ENCODE measurements at places on chromosomes 2 and 18.
A peak's percentile ranks its signal among the peaks of the same experiment; 100 is the strongest.

GRCh38 chr2:48852938-48853337 is 97.4 kb upstream of the LHCGR start:
- no peak for DNase-seq

DNA sequence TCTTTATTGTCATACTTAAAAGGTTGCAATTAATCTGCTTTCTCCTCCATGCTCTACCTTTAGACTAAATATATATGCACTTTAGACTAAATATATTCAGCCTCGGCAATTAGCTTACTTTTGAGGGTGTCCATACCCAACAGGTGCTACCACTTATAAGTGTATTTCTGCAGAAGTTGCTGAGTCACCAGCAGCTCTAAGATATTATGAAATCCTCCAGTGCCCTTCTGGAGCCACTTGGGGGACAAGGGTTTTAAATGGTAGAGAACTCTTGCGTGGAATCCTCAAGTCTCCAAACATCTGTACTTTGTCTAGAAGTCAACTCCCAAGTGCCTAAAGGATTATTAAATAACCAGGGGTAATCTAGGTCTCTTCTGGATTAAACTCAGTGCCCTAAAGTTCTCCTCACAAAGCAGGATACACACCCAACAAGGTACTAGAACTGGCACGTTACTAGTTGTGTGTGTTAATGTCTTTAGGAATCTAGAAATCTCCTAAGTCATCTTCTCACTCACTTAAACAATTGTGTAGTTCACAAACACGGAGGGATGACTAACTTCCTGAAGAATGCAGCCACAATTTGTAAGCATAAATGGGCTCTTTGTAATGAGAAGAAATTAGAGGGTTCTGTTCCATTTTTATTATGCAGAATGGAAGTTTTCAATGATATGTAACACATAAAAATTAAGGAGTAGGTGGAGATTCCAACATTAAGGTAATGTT is 159.7 kb downstream of the CD226 start:
- no peak for DNase-seq

DNA sequence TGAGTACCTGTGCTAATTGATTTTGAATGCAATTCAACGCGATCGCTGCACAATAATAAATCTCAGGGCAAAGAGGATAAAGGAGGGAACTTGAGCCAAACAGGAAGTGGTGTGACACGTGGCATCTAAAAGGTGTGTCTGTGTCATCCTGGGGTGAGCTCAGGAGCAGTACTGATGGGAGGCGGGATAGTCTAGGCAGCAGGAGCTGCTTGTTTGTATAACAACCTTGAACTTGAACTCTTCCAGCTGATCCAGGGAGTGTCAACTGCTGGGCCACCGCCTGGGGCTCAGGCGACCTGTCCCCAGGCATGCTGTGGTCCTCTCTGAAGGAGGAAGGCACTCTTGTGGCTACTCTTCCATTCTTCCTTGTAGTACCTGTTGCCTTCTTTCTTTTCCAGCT is 61.2 kb downstream of the BOD1L2 start:
- no peak for DNase-seq

- peak; percentile 48 for DNase-seq
Observed at GRCh38 chr2:71530641-71531332, 77.4 kb downstream of the DYSF start.

DNA sequence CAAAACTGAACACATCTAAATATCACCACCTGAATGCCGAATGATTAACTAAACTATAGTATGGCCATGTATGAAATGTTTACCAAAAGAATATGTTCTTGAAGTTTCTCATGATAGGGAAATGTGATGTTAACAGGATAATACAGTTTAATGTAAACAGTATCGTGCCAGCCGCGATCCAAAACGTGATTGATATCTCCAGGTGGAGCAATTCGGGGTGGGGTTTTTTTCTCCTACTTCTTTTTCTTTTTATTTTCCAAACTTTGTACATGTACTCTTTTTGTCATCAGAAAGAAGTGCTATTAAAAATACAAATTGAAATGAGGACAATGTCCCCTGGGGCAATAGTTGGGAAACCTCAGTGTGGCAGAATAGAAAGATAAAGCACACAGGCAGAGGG is 4.0 kb upstream of the BIN1 start:
- DNase-seq = no peak

DNA sequence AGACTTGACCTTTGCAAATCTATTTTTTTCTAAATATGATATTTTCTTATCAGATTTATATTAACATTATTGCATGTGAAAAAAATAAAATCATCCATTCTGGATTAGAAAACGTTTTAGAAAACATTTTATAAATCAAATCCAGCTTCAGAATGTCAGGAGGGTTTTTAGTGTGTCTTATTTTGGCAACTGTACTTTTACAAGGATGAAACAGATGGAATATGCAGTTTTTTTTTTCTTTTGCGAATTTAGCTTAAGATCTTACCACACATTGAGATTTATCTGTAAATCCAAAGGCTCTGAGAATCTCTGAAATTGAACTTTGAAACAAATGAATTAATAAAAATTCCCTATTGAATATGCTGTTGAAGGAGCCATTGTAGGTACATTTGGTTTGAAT is 36.7 kb downstream of the FAM171B start:
- DNase-seq = no peak

- DNase-seq = no peak
Observed at GRCh38 chr2:112605926-112606325, 21.5 kb downstream of the CHCHD5 start.

DNA sequence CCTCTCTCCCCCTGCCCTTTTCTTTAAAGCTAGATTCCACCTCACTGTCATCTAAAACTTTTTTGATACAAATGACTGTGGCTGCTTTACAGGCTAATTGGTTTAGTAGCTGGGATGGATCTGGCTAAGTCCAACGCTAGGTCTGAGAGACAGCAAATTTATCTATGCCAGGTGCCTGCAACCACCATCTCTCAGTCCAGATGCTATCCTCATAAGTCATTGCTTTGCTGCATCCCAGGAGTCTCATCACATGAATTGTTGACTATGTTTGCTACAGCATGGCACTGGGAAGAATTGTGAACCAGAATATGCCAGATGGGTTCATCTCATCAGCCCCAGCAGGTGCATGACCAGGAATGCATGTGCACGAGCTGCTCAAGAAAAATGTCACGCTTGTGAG is 100.0 kb upstream of the PID1 start:
- DNase-seq = no peak

DNA sequence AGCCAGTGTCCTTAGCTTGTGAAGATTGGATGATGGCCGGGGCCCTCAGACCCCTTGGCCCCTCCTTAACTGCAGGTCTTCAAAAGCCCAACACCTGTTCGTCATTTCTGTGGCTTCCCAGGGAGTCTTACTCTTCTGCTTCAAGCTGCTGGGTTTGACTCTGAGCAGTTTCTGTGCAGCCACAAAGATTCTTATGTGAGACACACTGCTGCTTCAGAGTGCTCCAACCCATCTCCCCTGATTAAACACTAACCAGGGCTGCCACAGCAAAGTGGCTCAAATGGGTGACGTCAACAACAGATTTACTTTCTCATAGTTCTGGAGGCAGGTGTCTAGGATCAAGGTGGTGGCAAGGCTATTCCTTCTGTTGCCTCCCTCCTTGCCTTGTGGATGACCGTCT is 40.8 kb downstream of the TSN start:
- no peak for DNase-seq

DNA sequence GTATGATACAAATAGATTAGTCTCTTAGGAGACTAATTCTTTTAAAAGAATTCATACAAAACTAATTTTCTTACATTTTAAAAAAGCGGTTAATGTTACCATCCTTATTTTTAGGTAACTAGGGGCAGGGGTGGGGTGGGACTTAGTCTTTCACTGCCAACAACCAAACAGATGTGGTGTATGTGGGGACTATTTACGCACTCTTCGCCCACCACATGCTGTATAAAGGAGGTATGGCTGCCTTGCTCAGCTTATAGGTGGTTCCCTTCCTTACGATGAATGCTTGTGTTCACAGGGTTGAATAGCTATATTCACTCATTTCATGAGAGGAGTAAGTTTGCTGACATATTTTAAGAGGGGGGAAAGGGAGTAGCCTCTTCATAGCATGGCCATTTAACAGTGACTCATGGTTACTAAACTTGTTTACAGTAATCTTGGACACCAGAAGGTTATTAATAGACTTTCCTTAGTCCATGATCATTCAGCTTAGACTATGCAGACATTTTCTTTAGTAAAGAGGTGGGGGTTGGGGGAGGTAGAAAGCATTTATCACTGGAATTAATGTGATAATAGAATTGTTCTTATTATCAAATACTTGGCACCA is 61.8 kb downstream of the CAB39 start:
- DNase-seq = no peak

DNA sequence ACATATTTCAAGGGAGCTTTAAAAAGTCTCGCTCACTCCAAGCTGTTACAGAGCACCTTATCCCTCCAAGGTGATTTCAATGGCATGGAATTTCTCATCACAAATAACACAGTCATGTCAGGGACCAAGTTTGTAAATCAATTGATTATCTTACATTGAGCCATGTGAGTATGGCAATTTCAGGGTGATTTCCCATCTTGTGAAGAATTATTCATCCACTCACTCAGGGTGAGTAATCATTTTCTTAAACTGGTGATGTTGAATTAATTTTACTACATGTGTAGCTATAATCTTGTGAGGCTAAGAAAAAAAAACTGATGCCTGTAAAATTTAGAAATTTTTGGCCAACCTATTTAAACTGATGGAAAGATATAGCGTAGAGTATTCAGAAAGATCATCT is 3.3 kb upstream of the ABCA12 start:
- no peak for DNase-seq

- DNase-seq = no peak
Observed at GRCh38 chr2:64860276-64860885, 128.8 kb upstream of the SLC1A4 start.

GRCh38 chr2:241796209-241796608 is 12.8 kb upstream of the NEU4 start:
- DNase-seq = no peak

DNA sequence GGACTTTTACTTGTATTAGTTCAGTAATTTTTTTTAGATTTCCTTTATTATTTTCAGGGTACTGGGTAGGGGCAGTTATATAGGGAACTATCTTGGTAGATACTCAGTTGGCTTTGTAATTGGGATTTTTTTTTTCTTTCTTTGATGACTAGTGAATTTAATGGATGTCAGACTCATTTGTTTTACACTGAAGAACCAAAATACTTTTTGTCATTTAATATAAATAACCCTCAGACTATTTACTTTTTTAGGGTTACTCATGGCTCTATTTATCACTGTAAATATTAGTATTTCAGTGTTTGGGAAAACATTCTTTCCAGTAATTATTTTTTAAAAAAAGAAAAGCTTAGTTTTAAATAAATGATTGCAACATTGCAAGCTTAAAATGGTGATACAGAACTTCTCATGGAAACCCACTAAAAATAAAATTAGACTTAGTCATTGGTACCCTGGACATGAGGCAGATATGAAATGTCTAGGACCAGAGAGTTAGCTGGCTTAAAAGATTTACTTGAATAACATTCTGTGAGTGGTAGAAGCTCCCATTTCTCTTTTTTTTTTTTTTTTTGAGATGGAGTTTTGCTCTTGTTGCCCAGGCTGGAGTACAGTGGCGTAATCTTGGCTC is 74.4 kb upstream of the CYP20A1 start:
- no peak for DNase-seq

DNA sequence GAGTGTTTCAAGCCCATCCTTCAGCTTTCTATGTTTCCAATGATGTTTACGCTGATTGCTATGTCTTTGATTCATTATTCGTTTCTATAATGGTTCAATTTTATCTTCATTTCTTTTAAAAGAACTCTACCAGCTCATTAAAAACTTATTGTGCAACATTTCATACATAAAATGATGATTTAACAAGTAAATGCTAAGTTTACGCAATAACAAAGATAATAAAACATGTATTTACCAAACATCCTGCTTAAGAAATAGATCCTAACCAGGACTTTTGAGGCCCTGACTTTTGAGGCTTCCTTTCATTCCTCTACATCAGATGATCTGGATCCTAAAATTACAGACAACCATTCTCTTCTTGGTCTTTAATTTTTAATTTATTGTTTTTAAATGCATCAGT is 86.5 kb upstream of the DLGAP1 start:
- no peak for DNase-seq

DNA sequence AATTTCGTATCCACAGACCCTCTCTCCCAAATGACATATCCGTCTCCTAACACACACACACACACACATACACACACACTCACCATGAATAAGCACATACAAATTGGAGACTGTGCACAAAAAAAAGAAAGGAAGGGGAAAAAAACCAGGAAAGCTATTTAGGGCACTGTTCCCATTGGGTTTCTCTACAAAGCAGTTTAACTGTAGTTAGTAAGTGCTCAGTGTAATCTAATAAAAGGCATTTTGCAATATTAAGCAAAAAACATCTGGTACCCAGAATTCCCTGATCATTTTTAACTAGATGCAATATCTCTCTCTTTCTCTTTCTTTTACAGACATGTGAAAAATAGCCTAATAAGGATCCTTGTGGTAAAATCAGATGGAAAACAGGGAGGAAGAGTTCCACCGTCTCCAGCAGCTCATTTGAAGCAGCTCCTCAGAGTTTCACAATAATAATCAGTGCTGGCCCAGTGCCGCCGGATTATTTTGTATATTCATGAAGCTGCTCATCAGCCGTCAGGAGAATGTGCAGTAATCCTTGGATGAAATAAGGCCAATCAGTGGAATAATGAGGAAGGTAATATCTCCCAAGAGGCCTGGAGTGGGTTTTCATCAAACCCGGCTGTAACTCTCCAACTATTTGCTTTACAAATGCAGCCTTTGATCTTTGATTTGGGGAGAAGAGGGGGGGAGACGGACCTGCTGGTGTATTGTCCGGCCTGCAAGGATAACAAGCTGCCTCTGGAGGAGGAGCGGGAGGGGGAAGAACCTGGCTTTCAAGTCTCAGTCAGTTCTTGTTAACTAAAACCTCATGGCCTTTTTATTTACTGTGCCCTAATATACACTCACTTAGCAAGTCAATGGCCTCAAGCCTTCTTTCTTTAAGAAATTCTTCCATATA is 227.6 kb upstream of the SMIM21 start:
- no peak for DNase-seq

- DNase-seq = no peak
Observed at GRCh38 chr2:172484253-172484652, 56.9 kb downstream of the ITGA6 start.

- no peak for DNase-seq
Observed at GRCh38 chr2:190500054-190500502, 34.4 kb downstream of the NEMP2 start.

GRCh38 chr18:24043403-24043802 is 28.8 kb downstream of the TTC39C start:
- no peak for DNase-seq

DNA sequence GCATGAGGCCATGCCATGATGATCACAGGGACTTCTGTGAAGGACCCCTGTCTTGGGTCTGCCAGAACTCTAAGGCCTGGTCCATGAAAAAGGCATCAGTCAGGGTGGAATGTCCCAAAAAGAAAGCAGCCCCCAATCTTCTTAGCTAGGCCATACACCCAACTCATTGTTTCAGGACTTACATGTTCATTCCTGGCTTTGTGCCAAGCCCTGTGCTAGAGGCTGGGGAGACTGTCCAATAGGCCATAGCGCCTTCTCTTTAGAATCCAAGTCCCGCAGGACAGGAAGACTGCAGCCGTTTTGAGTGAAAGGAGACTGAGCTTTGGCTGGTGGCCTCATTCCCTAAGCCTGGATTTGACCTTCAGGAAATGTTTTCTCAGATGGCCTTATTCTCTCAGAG is 247.3 kb downstream of the PRKCE start:
- no peak for DNase-seq

Data from endothelial cell (in vitro differentiated cells).